ENCODE measurements at places on chromosomes 16 and 17.
A peak's percentile ranks its signal among the peaks of the same experiment; 100 is the strongest.

GRCh38 chr16:24253192-24253591 lies 2.9 kb upstream of the CACNG3 start:
- DNase-seq = peak; percentile 11

DNA sequence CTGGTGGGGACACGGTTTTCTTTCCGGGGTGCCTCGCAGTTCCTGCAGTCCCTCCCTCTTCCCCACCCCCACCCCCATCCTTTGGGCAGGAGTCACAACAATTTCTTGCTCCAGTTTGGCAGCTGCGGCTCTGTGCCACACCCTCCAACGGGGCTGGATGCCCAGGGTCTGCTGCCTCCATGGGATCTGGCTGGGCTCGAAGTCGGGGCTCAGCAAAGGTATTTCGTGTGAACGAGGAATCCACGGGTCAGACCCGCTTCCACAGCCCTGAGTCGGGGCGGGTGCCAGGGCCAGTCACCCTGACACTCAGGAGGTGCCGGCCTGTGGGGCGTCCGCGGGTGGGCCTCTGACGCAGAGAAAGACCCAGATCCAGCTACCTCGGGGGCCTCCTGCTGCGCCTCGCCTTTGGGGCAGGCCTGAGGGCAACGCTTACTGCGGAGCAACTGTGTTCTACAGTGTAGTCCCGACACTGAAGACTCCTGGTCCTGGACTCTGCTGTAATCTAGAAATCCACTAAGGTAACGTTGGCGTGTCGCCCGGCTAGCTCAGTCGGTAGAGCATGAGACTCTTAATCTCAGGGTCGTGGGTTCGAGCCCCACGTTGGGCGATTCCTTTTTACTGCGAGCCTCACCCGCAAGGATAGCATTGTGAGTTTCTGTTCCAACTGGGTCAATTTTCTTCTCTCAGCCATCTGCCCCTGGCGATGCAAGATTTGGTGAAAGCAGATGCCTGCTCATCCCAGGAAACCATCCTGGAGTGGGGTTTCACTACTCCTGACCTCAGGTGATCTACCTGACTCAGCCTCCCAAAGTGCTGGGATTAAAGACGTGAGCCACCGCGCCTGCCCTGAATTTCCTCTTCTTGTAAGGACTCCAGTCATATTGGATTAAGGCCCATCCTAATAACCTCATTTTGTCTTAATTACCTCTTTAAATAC lies 12.6 kb upstream of the OR1F1 start:
- DNase-seq = no peak

DNA sequence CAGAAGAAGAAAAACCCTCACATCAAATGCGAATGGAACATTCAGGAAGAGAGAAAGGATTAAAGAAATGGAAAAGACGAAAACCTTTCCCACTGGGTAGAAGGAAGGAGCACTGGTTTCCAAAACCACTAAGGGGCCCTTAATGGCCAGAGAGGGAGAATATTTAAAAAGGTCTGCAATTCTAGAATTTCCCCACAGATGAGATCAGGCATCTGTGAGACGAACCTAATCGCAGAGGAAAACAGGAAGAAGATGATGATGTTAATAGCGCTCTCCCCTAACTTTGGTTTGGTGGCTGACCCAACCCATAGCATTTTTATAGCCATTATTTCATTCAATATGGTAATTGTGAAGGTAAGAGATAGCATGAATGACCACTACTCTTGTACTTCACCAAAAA lies 32.8 kb downstream of the XYLT1 start:
- DNase-seq = no peak

GRCh38 chr16:27252206-27252585 lies 16.4 kb downstream of the NSMCE1 start:
- no peak for DNase-seq

- peak; percentile 22 for DNase-seq
Observed at GRCh38 chr16:86018487-86018886, 119.5 kb downstream of the IRF8 start.

- DNase-seq = peak; percentile 67
Observed at GRCh38 chr16:81445143-81445961, 744 bp downstream of the CMIP start.

GRCh38 chr16:81335669-81336068 lies 20.9 kb downstream of the GAN start:
- DNase-seq = no peak

DNA sequence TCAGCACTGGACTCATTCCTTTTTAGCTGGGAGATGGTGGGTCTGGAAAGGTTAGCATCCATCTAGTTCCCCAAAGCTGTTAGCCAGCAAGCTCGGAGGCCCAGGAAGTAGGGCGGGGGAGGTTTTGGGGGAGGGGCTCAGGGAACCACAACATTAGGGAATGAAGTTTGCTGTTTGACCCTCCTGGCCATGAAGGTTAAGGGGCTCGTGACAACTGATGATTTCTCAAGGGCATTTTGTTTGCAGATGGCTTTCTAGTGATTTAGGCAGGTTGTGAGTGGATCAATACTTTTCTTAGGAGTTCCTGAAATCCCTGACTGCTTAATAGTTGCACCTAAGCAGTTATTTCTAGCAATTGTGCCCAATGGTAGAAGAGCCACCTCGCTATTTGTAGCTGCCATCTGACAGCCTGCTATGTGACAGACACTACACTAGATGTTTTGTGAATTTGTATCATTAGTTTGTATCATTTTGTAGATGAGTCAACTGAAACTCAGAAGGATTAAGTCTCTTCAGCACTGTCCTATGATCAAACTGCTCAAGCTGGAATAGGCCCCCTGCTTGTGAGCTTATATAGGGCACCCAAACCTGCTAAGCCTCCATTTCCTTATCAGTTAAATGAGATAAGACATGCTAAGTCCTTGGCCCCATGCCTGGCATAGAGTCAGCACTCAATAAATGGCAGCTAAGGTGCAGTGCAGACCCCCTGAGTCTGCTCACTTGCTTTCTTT lies 146.4 kb downstream of the IRX3 start:
- no peak for DNase-seq

DNA sequence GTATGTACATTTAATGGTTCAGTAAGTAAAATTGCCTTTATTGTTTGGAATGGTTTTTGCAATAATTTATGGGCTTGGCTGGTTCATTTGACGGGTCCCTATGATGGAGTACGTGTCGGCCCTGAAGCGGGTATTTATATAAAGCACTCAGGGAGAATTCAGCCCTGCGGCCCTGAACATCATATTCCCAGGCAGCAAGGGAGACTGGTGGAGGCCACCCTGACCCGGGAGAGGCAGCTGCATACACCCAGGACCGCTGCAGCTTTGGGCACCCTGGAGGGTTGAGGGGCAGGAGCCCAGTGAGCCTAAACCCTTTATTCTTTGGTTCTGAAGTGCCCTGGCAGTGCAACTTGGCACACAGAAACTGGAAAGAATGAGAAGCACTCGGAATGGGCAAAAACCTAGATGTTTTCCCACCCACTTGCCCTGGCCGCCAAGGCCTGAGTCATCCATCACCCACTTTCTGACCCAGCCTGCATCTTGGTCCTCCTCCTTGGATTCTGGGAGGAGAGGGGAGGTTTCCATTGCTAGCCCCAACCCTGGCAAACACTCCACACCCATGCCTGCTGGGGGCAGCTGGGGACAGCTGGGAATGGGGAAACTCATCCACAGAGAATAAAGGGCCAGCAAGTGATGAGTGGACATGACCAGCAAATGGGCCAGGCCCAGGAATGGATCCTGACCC lies 162.2 kb upstream of the TNRC6C start:
- DNase-seq = no peak

DNA sequence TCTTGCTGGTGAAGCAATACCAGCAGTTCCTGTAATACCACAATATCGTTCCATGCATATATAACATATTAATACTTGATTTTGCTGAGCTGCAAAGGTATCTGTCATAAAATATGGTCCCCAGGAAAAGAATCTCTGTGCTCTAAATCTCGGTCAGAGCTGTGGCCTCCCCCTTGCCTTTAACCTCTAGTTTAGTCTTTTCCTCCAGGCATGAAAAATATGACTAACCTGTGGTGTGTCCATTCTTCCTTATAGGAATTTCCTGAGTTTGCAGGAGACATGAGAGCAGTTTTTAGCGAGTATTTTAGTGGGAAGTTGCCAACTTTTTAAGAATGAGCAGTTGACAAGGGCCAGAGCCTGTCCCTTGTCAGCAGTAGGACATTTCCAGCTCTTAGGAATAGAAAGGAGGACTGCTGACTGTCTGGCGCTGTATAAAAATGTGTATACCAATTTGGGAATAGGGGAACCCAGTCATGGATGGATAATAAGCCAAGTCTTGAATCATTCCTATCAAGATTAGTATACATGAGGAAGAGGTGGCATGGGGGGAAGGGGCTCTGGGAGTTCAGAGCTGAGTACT lies 8.7 kb downstream of the ATXN1L start:
- DNase-seq = no peak

DNA sequence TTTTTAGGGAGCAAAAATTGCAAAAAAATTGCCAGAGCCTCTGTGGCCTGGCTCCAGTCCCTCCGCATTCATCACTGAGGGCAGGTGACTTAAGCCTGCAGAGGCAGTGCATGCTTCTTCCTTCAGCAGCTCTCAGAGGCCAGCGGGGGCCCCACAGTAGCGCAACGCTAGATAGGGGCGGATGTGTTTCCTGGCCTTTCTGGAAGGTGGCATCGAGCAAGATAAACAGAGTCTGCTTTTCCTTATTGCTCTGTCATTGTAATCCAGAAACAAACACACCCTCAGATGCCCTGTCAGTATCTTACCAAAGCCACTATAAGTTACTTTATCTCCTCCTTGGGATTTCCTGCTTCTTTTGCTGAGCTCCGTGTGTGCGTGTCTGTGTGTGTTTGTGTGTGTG lies 75.5 kb upstream of the IRX6 start:
- DNase-seq = no peak
